ENCODE measurements at places on chromosomes 11 and 22.

DNA sequence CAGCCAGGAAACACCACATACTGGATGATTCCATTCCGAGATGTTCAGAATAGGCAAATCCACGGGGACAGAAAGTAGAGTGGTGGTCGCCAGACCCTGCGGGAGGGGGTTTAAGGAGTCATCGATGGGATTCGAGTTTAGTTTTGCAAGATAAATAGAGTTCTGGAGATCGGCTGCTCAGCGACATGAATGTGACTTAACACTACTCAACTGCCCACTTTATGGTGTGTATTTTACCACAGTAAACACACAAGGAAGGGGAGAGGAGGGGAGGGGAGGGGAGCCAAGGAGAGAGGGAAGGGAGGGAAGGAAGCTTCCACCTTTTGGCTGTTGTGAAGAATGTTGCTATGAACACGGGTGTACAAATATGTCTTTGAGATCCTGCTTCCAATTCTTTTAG, 10.4 kb upstream of the ARHGAP8 start:
- no peak for DNase-seq

DNA sequence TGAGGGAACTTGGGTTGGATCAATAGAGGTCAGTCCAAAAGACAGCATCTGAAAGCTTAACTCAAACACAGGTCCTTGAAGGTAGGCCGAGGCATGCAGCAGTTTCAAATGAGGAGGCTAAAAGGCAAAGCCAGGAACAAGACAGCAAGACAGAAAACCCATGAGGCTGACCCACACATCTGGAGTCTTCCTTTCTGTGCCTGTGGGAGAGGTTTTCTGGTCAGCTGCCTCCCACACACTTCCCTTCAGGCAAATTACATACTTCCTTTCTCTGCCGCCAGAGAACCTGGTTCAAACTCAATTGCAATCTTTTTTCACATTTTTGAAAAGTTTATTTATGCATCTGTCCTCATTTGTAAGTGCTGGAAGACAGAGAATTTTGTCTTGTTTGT, 29.8 kb upstream of the CRTAM start:
- DNase-seq: no peak

- DNase-seq: no peak
Observed at GRCh38 chr11:36240801-36241200, 48.4 kb downstream of the COMMD9 start.

GRCh38 chr11:11988681-11989261, 19.7 kb downstream of the DKK3 start:
- no peak for DNase-seq

DNA sequence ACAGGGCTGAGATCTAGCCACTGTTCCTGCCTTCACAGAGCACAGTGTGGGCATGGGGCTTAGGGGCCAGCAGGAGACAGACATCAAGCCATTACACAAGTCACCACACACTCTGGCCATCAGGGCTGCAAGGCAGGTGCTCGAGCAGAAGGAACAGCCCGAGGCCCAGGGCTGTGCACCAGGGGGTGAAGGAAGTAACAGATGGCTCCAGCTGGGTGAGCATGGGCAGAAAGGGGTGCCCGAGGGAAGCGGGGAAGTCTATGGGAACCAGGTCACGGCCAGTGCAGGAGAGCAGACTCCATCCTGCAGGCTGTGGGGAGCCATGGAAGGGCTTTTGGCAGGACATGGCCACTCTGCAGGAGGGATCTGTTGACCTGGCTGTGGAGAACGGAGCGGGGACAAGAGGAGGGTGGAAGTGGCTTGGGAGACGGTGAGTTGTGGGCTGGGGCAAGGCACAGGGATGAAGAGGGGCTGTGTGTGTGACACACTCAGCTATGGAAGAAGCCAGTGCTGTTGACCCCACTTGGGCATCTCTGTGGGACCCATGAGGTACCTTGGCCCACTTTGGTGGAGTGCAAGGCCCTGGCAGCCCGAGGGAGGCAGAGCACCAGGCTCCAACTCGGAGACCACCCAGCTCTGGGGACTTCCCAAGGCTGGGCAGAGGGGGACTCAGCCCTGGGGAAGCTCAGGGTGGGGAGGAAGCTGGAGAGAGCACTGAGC, 3.6 kb downstream of the C11orf68 start:
- no peak for DNase-seq

Measured in hematopoietic multipotent progenitor cell treated with erythropoietin and hydrocortisone succinate and interleukin-3 and kit ligand, for 15 days (in vitro differentiated cells).